ENCODE measurements at places on chromosomes 5 and 9.

- DNase-seq, result no peak
Measured at GRCh38 chr9:112049811-112050516, 125.1 kb downstream of the SUSD1 start.

DNA sequence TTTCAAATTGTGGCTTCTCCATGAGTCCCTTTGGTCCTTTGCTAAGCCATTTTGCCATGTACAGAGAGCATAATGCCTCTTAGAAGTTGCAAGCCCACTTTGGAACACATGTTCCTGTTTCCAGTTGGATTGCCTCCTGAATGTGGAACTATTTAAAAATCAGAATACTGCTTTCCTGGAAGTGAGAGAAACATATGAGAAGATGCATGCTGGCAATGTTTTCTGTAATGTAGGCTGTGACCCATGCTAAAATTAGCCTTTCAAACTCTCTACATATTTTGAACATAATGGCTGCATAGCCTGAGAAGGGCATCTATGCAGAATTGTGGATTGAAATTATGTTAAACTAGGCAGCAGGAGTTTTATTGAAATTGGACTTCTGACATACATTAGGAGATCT, 175.5 kb upstream of the PAPPA start:
- no peak for DNase-seq

- no peak for DNase-seq
Measured at GRCh38 chr5:135112008-135112725, 78.1 kb upstream of the PITX1 start.

GRCh38 chr9:95433096-95433819, 83.5 kb downstream of the PTCH1 start:
- no peak for DNase-seq

DNA sequence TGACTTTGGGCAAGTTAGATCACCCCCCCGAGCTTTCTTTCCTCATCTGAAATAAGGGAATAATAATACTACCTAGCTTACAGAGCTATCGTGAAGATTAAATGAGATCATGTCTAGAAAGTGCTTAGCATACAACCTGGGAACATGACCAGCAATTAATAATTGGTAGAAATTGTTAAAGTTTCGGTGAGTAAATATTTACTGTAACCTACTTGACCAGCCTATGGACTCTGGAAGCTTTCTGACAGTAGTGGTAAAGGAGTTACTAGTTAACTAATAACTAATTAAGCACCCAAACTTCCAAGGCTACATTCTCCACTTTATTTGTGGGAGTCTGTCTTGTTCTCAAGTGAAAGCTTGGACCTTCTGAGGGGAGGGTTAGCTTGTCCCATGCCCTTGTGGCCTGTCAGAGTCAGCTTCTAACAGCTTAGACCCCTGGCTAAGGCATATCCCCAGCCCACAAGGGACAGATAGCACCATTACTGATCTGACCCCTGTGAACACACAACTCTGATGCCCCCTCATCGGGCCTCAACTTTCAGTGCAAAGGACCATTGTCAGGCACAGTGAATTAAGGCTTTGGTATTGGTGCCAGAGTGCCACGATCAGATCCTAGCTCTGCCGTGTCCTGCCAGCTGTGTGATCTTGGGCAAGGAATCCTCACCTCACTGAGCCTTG, 58.7 kb upstream of the SAP30L start:
- DNase-seq, result no peak

DNA sequence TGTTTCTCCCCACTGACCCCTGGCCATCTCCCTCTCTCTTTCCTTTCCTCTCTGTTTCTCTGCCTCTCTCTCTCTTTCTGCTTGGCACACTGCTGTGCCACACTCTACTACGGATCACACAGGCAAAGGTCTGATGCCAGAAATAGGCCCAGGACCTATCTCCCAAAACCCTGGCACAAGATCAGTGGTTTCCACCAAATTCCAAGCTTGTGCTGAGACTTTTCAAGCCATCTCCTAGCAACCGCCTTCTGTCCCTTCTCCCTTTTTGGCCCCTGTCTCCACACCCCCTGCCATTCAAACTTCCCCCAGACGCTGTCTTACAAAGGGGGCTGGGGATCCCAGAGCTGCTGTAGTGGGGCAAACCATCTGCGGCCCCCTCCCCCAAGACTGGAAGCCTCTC, 38.5 kb upstream of the RARS1 start:
- DNase-seq, result no peak

- DNase-seq, result no peak
Measured at GRCh38 chr5:167872791-167873190, 418.7 kb upstream of the WWC1 start.

DNA sequence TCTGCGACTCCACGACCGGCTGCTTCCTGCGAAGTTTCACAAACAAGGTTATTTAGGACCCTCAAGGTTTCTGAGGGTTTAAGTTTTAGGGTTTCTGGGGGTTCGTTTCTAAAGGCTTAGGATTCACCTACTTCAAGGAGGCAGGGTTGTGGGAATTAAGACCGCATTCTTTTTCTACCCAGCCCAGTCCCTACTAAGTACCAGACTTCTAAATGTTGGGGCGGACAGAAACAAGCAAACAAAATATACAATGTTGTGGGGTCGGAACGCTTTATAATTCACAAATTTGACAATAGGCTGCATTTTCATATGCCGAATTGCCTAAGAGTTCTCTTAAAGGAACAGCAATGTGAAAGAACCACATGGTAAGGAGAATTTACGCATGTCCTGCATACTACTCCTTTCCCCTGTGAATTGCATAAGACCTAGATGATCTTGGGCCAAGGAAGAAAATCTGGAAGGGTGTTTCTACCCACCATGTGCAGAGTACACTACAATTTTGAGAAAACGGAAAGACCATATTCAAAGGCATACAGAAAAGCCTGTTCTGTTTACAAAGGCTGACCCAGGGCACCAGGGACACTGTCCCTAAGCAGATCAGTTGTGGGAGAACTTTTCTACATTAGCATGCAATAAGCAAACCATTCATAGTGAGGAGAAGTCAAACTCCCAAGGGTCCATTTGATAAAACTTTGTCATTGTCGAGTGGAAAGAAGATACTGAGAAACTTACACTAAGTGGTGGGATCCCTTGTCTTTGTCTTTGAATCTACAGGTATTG, 457.3 kb downstream of the RAB3C start:
- no peak for DNase-seq

DNA sequence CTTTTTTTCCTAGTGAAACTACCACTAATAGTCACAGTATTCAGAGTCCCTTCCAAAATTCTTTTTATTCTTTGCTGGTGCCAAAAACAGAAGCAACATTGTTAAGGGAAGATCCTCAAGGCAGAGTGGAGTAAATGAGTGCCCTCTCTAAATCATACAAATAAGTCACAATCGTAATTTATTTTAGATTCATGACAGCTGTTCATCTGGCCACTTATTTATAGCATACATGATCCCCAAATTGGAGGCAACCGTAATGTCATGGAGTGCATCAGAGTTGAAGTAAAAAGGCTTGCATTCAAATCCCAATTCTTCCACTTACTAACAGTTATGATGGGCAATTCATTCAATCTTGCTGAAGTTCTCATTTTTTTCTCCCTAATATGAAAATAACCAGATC, 33.4 kb downstream of the POLK start:
- no peak for DNase-seq

GRCh38 chr9:15501179-15501578, 9.6 kb downstream of the PSIP1 start:
- DNase-seq, result no peak
